ENCODE measurements at places on chromosomes 3 and 15. TPM values are rescaled to one million over a fixed set of nuclear protein-coding genes. Genes with fewer than 3 reads are reported as not detected.
A peak's percentile ranks its signal among the peaks of the same experiment; 100 is the strongest.

The RLBP1 gene
- total RNA-seq = not detected

The VEPH1 gene
- not detected for total RNA-seq

The P2RY12 gene
- total RNA-seq = not detected

The RHOV gene
- not detected for total RNA-seq

The STARD9 gene
- total RNA-seq = 1.9 TPM

The DPPA2 gene
- total RNA-seq = not detected

The ZNF35 gene
- total RNA-seq = 1.1 TPM

The MKRN3 gene
- total RNA-seq = 3.2 TPM

GRCh38 chr3:50371133-50371685 is 11.9 kb upstream of the TMEM115 start:
- DNase-seq = no peak

- DNase-seq = peak; percentile 32
These were observed 1.1 kb downstream of the RBSN start for GRCh38 chr3:15097891-15098290.

DNA sequence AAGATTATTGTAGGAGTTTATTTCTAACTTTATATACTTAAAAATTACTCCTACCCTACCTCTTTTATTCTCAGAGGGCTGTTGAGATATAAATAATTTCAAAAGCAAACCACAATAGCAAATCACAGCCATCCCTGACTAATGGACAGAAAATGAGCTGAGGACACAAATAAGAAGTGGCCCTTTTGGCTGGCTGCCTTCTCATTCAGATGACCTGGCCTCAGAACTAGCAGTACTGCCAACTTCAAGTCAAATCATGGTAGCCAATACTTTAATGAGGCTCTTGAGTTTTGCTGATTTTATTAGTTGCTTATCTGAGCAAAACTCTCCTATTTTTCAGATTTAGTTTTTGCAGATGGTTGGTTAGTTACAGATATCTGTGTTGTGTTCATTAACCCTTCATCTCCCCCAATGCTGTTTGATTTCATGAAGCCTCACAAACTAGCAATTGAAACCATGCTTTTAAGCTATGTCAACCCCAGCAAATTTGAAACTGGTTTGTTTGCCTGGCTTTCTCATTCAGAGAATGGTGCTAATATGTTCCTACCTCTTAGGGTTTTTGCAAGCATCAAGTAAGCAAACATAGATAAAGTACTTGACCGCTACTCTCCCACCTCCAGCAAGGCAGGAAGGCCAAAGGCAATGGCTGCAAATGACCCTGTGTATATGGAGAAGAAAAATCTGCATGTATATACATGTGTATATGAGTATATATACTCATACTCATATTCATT is 73.4 kb upstream of the HACD2 start:
- no peak for DNase-seq

DNA sequence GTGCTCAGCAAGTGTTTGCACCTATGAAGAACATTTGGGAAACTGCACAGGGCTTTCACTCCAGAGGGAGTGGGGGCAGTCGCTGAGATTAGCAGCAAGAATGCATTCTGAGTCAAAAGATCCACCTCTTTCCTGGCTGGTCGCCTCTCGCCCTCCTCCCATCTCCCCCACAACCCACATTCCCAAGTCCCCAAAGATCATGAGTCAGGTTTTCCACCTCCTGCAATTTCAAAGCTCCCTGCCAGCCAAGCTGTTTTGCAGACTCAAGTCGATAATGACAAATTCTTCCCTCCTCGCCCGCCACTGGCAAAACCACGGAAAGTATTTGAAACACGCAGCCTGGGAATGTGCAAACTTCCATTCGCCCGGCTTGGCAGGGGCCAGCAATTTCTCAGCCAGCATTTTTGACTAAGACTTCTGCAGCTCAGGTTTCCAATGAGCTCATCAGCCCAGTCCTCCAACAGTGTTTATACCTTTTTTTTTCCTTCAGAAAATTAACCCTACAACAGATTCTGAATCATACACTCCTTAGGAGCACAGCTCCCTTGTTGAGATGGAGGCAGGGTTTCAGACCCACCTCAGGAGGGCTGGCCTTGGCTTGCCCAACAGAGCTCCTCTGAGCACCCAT is 181.4 kb downstream of the SMAD6 start:
- no peak for DNase-seq

DNA sequence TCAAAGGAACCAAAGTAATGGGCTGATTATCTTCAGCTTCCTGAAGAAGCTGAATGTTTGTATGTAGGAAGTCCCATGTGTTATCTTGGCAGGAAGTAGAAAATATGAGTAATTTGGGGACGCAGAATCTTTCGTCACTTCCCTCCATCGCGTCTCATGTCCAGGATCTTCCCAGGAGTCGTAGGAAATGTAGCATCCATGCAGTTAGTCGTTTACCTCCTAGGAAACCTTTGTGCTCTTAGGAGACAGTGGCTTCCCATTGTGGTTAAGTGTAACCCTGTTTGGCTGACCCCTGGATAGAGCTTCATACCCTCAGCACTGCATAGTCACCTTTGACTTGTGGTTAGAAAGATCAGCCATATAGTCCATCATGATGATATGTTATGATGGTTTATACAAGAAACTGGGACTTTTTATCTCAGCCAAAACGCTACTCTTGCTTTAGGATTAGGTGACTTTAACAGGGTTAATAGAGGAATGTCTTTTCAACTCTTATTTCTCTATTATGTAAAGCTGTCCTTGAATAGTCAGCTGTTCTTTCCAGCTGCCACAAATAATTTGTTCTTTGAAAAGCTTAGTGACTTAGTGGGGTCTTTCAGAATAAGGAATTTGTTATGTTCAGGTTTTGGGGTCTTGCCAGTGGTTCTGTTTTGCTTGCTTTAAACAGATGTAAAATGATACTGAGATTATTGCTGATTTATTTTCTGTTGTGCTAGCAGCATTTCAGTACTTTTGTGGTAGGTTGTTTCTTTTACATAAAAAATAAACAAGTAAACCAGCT is 92.2 kb downstream of the KLHL25 start:
- DNase-seq = peak; percentile 56

GRCh38 chr3:3110749-3111361 is 681 bp upstream of the IL5RA start:
- DNase-seq = no peak

DNA sequence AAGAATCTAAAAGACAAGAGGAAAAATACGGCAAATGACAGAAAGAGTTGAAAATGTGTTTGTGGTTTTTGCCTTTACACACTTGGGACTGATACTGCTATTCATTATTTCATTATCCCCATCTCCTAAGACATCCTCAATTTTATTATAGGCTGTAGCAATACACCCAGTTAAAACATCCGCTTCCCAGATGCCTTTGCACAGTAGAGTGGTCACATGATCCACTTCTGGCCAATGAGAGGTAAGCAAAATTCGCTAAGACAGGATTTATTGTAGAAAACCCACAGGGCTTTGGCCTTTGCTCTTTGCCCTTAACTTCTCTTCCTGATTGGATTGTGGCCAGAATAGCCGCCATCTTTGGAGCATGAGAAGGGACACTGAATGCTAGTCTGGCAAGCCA is 53.2 kb upstream of the BOC start:
- DNase-seq = no peak

DNA sequence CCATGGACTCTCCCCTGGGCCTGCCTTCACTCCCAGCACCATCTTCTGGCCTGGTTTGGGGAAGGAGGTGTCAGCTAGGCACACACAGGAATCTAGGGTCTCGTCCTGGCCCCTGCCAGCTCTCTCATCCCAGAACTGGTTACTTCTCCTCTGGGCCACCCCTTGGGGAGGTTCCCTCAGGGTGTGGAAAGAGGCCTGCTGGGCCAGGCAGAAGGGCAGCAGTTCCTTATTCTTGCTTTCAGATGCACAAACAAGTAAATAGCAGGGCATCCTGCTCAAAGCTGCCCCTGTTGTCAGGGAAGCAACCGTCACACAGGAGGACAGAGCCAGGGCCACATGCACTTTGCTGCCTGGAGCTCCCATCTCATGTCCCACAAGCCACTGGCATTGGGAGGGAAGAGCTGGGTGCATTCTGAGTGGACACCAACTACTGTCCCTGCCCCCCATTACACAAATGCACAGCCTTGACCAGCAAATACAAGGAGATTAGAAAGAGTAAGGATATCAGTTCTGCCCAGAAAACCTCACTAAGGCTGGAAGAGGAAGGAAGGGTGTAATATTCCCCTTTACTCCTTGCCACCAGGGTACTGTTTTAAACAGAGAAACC is 108.8 kb upstream of the HACD2 start:
- no peak for DNase-seq

- DNase-seq = no peak
These were observed 40.5 kb upstream of the SEC13 start for GRCh38 chr3:10361375-10361774.

- peak; percentile 32 for DNase-seq
These were observed 650 bp downstream of the PYGO1 start for GRCh38 chr15:55587321-55588069.

DNA sequence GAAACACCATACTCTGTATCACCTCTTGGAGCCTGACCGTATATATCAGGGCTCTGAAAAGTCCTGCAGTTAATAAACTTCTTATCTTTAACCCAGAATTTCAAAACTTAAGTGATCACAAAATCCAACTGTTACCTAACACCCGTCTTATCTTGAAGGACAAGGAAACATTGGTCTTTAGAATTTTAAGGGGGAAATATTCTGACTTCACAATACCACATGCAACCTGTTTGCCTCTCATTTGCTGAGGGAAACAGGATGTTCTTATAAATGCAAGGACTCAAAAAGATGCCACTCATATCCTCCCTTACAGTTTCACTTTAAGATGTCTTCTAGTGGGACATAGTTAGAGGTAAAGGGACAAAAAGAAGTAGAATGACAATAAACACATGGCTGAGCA is 67.9 kb downstream of the CRTC3 start:
- no peak for DNase-seq

GRCh38 chr15:39629371-39629770 is 48.5 kb downstream of the THBS1 start:
- DNase-seq = peak; percentile 82

- no peak for DNase-seq
These were observed 18.6 kb upstream of the SLC2A2 start for GRCh38 chr3:171044835-171045793.

DNA sequence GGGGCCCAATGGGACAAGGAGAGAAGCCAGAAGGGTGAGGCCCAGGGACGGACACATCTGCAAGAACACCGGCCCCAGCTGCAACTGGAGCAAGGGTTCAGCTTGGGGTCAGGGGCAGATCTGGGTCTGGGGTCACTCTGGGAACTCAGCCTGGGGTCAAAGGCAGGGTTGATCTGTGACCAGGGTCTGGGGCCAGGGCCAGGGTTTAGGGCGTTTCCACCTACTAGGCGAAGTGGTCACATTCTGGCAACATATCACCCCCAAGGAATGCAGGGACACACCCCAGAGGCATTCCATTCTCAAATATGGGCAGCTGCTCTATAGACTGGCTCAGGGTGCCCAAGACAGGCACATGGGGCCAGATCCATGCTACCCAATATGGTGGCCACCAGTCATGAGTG is 9.0 kb downstream of the UROC1 start:
- DNase-seq = no peak

DNA sequence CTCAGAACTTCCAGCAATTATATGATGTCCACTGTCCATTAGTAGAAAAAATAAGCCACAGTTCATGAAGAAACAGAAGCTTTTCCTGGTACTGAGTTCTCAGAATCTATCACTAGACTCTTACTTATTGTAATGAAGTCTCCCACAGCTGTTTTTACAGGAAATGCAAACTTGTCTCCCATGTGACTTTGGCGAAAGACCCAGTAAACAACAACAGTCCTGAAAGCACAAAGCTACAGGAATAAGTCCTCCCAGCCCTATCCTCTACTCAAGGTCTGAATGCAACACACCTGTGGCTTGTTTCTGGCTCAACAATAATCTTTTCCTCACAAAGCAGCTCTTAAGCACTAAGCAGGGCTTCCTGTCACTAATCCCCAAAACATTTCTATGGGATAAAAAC is 55.9 kb downstream of the EOMES start:
- DNase-seq = no peak

GRCh38 chr15:53511175-53511574 is 248.3 kb downstream of the WDR72 start:
- DNase-seq = no peak

DNA sequence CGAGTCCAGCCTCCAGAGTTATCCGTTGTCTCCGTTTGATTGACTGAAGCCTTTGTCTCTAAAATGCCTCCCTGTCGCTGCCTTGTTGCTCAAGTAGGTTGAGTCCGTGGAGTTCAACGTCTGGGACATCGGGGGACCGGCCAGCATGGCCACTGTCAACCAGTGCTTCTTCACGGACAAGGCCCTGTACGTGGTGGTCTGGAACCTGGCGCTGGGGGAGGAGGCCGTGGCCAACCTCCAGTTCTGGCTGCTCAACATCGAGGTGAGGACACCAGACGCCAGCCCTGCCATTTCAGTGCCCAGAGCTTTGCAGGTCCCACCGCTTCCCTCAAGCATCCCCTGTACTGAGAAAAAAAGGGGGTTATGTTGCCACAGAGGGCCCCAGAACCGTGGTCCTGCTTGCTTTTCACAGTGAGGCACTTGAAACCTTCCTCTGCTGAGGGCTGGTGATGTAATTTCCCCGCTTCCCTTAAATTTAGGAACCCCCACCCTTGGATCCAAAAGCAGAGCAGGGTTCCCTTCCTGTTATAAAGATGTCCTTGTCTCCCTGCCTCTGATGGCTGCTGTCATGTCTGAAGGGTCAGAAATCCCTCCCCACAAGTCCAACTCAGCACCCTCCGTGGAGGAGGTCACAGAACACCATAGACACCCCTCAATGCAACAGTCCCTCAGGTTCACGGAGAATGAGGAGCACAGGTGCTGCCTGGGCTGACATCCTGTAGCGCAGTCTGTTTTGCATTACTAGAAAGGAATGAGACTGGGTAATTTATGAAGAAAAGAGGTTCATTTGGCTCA is 105.7 kb downstream of the LRRK1 start:
- DNase-seq = no peak

DNA sequence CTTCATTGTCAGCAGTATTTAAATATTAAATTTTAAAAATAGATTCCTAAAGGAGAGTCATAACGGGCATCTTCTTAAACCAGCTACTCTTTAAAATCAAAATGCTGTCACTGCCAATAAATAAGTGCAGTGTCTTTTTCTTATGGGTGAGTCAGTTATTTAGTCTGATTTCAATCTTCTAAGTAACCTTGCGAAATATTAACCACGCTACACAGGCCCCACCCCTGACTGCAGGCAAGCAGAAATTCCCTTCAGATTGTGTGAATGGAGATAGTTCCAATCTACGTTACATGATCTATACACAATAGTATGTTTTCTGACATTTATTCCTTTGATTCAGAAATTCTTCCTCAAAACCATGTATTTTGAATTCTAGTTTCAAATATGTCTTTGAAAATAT is 141.5 kb downstream of the GADL1 start:
- DNase-seq = no peak

- DNase-seq = peak; percentile 84
These were observed 103.7 kb downstream of the FRMD4B start for GRCh38 chr3:69282181-69282580.

Measured in activated naive CD4-positive, alpha-beta T cell treated with anti-CD3 and anti-CD28 coated beads for 36 hours (primary cell).